Central memory CD8-positive, alpha-beta T cell (primary cell): ENCODE measurements at places on chromosomes 5 and 9.
A peak's percentile ranks its signal among the peaks of the same experiment; 100 is the strongest.

GRCh38 chr5:2759696-2760461 lies 8.4 kb upstream of the IRX2 start:
- no peak overlapping the region for H3K4me3 ChIP-seq
- no peak for DNase-seq
- H3K36me3 ChIP-seq: peaks cover 2% of the 10 kb centered on the region

DNA sequence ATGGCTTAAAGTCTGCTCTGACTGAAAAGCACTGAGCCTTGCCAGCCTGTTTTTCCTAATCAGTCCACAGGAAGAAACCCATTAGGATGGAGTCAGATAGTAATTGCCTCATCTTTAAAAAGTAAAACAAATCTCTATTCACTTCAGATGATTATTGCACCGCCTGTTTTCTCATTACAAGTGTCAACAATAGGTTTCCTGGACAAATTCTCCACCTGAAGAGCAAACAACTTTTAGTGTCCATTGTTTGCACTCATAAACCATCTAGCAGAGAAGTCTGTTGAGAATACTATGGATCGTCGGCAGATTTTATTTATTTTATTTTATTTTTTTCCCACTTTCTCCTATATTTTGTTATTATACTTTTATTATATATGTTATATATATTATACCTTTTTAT lies 20.3 kb downstream of the C5orf63 start:
- H3K4me1 ChIP-seq: no peaks in the 10 kb centered on the region
- H3K27ac ChIP-seq: no peak overlapping the region
- no peak overlapping the region for H3K4me3 ChIP-seq
- H3K36me3 ChIP-seq: peaks cover 4% of the 10 kb centered on the region
- no peak for DNase-seq

GRCh38 chr9:128625391-128626146 lies 31.1 kb downstream of the DYNC2I2 start:
- DNase-seq: no peak
- peaks cover 4% of the 10 kb centered on the region for H3K4me1 ChIP-seq
- H3K36me3 ChIP-seq: peaks cover 54% of the 10 kb centered on the region
- H3K27me3 ChIP-seq: no peaks in the 10 kb centered on the region
- H3K4me3 ChIP-seq: no peak overlapping the region

DNA sequence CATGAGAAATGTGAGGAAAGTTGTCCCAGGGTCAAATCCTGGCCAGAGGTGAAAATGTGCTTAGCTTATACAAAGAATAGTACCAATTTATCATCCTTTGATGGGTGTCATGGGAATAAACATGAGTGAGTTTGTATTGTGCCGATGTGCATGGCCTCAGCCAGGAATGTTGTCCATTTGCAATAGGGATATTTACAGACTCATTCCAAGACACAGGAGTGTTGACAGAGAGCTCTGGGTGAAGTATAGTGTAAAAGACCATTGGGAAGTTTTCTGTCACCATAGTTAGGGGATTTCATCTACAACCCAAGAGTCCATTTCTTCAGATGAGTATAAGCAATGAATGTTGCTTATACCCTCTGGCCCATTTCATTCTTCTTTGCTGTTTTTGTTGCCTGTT lies 160.1 kb downstream of the DMAC1 start:
- H3K4me3 ChIP-seq: no peak overlapping the region
- H3K4me1 ChIP-seq: no peaks in the 10 kb centered on the region
- no peaks in the 10 kb centered on the region for H3K36me3 ChIP-seq
- H3K27ac ChIP-seq: no peak overlapping the region

DNA sequence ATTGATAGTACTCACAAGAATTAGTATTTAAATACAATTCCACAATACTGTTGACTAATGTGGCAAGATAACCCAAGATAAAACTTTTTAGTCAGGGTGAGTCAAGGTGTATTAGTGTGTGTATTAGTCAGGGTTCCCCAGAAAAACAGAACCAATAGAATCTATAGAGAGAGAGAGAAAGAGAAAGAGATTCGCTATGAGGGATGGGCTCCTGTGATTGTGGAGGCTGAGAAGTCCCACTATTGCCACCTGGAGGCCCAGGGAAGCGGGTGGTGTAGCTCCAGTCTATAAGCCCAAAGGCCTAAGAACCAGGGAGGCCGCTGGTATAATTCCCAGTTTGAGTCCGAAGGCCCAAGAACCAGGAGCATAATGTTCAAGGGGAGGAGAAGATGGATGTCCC lies 10.0 kb upstream of the SHISAL2B start:
- no peaks in the 10 kb centered on the region for H3K4me1 ChIP-seq
- H3K27ac ChIP-seq: no peak overlapping the region
- H3K36me3 ChIP-seq: no peaks in the 10 kb centered on the region
- DNase-seq: no peak

DNA sequence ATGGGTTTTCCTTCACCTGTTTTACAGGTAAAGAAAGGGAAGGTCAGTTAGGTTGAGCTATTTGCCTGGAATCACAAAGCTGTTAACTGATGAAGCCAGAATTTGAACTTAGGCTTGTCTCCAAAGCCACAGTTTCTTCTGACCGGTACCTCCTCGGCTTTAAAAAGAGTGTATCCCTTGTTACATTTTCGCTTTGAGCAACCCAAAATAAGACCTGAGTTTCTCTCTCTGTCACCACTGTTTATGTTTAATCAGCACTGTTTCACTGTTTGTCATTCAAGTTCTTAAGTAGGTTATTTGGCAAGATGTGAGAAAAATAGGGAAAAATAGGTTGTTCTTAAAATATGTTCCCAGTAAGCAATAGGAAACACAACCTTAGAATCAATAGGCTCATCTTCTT lies 84.6 kb downstream of the VCAN start:
- no peaks in the 10 kb centered on the region for H3K36me3 ChIP-seq
- DNase-seq: no peak

GRCh38 chr9:124448019-124448418 lies 2.2 kb upstream of the ADGRD2 start:
- no peaks in the 10 kb centered on the region for H3K4me1 ChIP-seq
- H3K36me3 ChIP-seq: peaks cover 4% of the 10 kb centered on the region
- H3K27me3 ChIP-seq: peaks cover 71% of the 10 kb centered on the region
- no peak overlapping the region for H3K4me3 ChIP-seq

DNA sequence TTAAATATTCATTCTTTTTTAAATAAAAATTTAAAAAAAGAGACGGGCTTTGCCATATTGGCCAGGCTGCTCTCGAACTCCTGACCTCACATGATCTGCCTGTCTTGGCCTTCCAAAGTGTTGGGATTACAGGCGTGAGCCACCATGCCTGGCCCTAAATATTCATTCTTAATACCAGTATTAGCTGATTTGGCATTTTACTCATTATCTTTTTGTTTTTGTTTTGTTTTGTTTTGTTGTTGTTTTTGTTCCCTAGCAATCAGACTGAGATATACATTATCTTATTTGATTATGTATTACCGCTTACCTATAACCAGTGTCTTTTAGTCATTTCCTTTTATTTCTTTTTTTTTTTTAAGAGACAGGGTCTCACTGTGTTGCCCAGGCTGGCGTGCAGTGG lies 37.9 kb downstream of the RNF44 start:
- no peak for DNase-seq
- H3K4me1 ChIP-seq: no peaks in the 10 kb centered on the region
- H3K27ac ChIP-seq: peak overlapping the region; percentile 63
- H3K27me3 ChIP-seq: no peaks in the 10 kb centered on the region

DNA sequence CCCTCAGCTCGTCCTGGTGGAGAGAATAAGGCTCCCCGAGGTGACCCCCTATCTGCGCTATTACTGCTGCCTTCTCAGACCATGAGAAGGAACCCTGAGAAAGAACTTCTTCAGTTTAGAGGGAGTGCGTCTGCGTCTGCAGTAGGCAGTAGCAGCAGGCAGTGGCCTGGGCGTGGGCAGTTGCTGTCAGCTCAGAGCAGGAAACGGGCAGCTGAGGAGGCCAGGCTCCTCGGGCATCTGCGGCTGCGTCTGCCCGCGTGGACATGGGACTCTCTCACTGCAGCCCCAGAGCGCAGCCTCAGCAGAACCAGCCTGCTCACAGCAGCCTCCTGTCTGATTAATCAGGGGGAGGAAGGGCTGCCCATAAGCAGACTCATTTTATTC lies 49.8 kb upstream of the FCN1 start:
- H3K36me3 ChIP-seq: no peaks in the 10 kb centered on the region
- DNase-seq: no peak
- no peak overlapping the region for H3K27ac ChIP-seq
- no peak overlapping the region for H3K4me3 ChIP-seq
- peaks cover 32% of the 10 kb centered on the region for H3K27me3 ChIP-seq

DNA sequence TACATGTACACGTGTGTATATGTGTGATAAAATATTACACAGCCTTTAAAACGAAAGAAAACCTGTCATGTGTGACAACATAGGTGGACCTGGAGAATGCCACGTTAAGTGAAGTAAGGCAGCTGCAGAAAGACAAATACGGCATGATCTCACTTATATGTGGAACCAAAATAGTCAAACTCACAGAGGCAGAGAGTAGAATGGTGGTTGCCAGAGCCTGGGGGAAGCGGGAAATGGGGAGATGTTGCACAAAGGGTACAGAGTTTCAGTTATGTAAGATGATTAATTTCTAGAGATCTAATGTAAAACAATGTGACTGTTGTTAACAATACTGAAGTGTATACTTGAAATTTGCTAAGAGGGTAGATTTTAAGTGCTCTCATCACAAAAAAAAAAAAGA lies 34.8 kb downstream of the ADAMTS12 start:
- H3K27ac ChIP-seq: no peak overlapping the region
- H3K27me3 ChIP-seq: peaks cover 3% of the 10 kb centered on the region
- no peaks in the 10 kb centered on the region for H3K4me1 ChIP-seq
- H3K4me3 ChIP-seq: no peak overlapping the region
- H3K36me3 ChIP-seq: no peaks in the 10 kb centered on the region

DNA sequence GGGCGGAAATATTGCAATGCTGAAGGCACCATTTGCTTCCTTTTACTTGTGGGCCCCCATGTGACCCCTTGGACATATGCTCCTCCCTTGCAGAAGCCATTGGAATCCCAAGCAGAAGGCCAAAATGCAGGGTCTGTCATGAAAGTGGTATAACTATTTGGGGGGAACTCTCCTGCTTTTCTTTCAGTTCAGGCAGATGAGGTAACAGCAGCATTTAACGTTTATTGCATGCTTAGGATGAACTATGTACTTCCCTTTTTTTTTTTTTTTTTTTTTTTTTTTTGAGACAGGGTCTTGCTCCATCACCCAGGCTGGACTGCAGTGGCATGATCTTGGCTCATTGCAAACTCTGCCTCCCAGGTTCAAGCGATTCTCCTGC lies 7.8 kb downstream of the FOXI1 start:
- H3K36me3 ChIP-seq: no peaks in the 10 kb centered on the region
- peaks cover 24% of the 10 kb centered on the region for H3K27me3 ChIP-seq
- H3K4me3 ChIP-seq: no peak overlapping the region
- H3K4me1 ChIP-seq: no peaks in the 10 kb centered on the region

DNA sequence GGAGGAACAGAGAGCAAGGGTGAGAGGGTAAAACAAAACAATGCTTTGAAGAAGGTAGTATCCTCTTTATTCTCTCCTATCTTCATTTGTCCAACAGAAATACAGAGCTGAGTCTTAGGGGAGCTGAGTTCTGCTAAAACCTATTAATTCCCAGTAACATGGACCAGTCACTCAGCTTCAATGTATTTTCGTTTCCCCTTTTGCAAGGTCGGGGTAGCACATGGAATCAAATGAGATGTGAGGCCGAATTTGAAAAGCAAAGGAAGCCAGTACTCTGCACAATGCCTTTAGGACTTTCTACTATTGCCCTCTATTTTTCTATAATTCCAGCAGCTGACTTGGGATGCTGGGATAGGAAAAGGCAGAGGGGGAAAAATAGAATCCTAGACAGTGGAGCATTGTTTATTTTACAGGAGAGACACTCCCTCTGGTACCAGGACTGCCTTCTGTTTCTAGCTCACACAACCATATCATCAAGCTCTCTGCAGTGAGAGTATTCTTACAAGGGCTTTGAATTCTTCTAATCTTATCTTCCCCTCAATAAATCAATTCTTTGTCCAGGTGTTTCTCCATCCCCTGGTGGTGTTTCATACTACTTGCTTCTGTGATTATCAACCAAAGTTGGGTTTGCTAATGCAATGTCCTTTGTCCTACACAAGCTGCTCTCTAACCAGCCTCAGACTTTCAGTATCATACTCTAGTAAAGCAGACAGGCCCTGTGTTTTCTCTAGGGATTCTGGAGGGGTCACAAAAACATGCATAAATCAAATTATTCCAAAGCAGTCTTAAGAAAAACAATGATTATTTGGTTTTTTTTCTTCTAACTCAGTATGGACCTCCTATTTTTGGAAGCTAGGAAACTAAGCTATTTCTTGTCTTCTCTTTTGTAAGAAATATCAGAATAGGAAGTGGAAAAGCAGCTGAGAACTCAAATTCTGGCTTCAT lies 341.5 kb downstream of the OSTF1 start:
- H3K4me1 ChIP-seq: no peaks in the 10 kb centered on the region
- H3K36me3 ChIP-seq: no peaks in the 10 kb centered on the region
- no peaks in the 10 kb centered on the region for H3K27me3 ChIP-seq
- no peak overlapping the region for H3K27ac ChIP-seq
